ENCODE measurements at places on chromosomes 7 and 10.

GRCh38 chr7:47428768-47429472 is 153.0 kb downstream of the TNS3 start:
- no peak for DNase-seq

DNA sequence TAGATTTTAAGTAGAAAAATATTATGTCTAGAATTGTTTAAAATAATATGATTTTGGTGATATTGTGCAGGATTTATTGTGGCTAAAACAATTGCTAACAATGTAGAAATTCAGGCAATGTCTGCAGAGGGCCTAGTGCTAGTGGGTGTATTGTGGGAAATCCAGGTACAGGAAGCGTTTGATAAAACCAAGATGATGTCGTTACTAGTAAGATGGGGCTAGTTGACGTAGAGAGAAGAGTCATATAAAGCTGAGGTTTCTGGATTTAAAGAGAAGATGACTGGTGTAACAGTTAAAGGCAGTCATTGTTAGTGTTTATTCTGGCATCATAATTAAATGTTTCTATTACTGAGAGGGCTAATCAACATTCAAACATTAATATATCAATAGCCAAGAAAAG is 43.5 kb downstream of the ADK start:
- no peak for DNase-seq

- no peak for DNase-seq
Observed at GRCh38 chr10:89540420-89540949, 5.1 kb upstream of the SLC16A12 start.

GRCh38 chr10:13346283-13347042 is 1.6 kb downstream of the SEPHS1 start:
- DNase-seq: no peak

DNA sequence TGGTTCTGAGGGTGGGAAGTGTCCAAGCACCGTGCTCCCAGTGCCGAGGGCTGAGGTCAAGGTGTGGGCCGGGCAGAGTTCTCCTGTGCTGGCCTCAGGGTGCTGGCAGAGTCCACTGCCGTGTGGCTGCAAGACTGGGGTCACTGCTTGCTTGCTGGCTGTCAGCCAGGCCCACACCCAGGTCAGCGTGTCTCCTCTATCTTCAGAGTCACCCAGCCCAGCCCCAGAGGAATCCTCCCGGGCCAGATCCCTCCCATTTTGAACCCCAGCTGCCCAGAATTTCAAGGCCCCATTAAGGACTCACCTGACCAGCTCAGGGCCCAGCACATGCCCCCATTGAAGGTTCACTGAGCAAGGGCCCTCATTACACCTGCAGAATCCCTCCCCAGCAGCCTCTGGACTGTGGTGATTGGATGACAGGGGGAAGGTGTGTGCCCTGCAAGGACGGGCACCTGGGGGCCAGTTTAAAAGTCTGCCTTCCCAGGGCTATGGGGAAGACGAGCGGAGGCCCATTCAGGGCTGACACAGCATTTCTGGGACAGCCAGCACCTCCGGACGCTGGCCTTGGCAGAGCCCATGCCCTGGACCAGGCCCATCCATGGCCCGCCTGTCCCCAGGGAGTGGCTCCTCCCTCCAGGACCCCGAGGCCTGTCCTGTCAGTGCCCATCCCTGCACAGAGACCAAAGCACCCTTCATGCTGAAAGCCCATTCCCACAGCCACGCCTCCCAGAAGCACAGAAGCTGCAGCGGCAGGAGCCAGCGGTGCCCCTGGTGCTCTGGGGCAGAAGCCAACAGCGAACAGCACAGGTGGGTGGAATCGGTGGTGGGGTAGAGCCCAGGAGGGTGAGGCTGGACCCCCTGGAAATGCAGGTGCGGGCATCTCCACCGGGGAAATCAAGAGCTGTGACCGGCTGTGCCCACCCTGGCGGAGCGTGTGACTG is 45.1 kb upstream of the PPP2R2D start:
- DNase-seq: no peak

GRCh38 chr10:103637927-103638557 is 144.5 kb downstream of the NEURL1 start:
- DNase-seq: no peak

- no peak for DNase-seq
Observed at GRCh38 chr7:31058122-31058521, 6.0 kb downstream of the ADCYAP1R1 start.

DNA sequence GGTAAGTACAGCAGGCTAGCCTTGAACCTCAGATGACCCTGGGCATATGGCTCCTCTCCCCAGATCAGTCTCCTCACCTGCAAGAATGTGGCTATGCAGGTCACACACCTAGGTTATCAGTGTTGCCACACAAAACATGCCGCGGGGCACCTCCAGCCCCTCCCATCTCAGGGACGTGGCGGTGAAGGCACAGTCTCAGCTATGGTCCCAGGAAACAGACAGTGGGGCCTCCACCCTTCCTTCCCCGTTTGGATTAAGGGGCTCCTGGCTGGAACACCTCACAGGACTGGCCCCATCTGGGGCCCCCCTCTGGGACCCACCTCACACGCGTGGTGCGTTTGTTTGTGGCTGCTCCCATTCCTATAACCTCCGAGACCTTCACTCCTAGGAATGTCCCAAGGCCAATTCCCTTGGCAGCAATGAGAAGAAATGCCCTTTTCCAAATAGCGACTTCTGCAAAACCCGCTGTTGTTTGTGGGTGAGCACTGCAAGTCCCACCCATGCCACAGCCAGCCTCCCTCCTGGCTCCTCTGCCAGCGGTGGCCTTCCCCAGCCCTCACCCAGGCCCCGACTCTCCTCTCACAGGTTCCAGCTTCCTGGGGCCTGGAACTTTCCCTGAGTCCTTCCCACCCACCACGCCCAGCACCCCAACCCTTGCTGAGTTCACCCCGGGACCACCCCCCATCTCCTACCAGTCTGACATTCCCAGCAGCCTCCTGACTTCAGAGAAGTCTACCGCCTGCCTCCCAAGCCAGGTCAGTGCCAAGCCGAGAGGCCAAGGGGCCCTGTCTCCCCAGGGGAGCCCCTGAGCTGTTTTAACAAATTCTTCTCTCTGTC is 17.1 kb downstream of the ZMIZ2 start:
- no peak for DNase-seq

GRCh38 chr7:47643716-47644400 is 61.9 kb upstream of the TNS3 start:
- DNase-seq: no peak

DNA sequence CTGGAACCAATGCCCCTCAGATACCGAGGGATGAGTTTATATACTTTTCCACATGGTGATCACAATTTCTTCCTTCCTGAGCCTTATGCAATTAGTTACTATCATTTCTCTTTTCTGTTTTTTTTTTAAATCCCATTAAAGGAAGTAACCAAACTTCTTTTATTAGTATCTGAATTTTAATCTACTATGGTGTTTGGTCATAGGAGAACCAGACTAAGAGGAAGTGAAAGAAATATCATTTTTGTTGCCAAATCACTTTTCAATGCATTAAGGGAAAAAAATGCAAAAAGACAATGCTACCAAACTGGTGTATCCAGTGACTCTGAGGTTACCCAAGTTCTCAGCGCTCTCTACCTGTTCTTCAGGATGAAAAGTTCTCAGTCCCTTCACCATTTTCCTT is 167.7 kb downstream of the NXPH1 start:
- no peak for DNase-seq

- DNase-seq: no peak
Observed at GRCh38 chr10:5888351-5888750, 1.3 kb downstream of the ANKRD16 start.

DNA sequence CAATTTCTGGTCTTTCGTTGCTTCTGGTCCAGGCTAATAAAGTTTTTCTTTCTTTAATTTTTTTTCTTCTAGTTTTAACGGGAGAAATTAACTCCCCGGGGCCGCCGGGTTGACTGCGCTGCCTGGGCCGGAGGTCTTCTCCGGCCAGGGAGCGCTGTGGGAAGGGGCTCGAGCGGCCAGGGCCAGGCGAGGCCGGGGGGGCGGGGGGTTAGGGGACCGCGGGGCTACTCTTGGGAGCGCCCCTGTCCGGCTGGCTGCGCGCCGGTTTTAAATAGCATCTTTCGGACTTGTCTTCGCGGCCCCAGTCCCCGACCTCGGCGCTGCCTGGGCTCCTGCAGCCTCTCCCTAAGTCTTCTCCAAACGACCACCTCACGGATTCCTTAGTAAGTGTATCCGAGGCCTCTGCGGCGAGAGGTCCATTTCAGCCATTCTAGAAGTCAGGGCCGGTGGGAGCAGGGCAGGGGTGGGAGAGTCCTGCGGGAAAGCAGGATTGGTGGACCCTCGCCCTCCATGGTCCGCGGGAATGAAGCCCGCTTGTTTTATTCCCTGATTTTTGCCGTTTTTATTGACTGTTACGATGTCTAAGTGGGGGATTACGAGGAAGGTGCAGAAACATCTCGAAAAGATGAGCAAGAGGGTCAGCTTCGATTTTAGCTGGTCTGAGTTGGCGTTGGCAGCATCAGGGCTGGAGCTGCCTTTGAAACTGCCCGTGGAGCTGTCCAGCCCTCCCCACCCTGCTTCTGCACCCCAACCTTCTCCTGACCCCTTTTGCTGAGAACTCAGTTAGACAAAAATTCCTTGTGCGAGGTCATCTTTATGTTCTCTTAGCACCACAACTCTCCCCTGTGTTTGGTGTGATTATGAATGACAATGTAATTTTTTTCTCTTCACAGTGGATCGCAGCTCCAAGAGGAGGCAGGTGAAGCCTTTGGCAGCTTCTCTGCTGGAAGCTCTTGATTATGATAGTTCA is 555 bp downstream of the PHF14 start:
- no peak for DNase-seq

DNA sequence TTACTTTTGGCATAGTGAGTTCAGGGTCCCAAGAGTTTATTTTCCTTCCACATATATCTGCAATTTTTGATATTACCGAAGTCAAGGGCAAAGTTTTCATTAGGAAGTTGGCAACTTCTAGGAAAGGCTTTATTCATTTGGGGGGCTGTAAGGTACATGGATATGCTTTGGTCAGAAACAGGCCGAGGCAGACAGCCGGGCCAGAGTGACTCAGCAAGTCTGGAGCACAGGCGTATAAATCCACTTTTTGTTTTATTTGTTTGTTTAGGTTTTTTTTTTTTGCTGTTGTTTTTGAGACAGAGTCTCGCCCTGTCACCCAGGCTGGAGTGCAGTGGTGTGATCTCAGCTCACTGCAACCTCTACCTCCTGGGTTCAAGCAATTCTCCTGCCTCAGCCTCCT is 3.7 kb downstream of the ZNF680 start:
- DNase-seq: no peak

GRCh38 chr7:31478721-31479120 is 35.2 kb upstream of the ITPRID1 start:
- DNase-seq: no peak

DNA sequence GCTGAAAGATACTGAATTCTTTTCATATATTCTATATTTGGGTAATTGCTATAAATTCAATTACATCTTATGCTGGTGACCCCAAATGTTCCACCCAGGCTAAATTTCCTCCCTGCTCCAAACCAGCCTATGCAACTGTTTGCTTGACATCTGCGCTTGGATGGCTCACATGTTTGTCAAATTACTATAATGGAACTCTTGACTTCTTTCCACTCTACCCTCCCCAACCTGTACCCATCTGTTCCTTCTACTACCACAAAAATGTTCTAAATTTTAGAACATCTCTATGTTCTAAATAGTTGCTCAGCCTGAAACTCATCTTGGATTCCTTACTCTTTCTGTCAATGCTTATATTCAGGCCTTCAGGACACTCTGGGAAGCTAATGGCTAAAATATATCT is 249.9 kb upstream of the SMIM30 start:
- no peak for DNase-seq

GRCh38 chr10:116620423-116621400 is at the start of gene PNLIPRP2:
Gene PNLIPRP2, plus strand, starts transcription at chr10:116620953.
- DNase-seq: no peak

- DNase-seq: peak; percentile 36
Observed at GRCh38 chr10:97731346-97732051, 5.4 kb upstream of the ZFYVE27 start.

DNA sequence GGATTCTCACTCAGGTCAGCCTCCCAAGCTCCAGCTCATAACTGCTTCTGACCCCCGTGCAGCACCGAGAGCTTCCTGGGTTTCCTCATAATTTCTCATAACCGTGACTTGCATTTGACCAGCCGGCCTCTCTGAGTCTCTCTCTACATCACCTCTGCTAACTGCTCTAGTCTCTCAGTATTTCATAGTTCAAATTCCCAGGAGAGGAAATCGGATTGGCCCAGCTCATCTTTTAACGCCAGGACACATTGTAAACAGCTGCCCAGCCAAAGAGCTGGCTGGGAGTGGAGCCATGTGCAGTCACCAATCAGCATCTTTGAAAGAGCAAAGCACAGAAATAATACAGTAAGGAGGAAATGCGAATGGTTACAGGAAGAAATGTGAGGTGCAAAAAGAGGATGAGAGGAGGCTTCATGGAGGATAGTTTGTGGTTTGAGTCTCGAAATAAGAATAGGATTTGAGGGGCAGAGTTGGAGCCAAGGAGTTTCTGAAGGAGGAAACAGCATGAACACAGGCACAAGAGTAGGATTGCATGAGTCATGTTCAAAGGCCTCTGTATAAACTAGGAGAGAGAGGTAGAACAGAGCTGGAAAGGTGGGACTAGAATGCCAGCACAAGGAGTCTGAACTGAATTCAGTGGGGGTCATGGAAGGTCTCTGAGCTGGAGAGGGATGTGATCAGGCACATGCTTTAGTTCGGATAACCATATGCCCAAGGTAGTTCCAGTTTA is 15.2 kb upstream of the LBX1 start:
- no peak for DNase-seq

DNA sequence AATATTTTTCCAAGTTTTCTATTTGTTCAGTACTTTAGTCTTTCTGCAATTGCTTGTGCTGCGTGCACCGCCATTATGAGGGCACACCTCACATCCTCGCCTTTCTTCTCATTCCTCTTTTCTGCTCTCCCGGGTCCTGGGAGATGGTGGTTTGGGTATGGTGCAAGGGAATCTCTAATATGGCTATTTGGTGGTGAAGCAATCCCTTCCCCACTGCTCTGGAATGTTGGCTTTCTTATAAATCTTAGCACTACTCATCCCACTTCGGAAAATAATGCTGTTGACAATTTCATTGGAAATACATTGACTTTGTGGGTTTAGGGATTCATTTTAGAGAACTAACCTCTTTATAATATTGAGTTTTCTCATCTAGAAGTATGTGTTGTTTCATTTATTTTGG is 1.9 kb upstream of the GCK start:
- DNase-seq: no peak

- no peak for DNase-seq
Observed at GRCh38 chr10:103040418-103040817, 122.3 kb downstream of the CNNM2 start.

DNA sequence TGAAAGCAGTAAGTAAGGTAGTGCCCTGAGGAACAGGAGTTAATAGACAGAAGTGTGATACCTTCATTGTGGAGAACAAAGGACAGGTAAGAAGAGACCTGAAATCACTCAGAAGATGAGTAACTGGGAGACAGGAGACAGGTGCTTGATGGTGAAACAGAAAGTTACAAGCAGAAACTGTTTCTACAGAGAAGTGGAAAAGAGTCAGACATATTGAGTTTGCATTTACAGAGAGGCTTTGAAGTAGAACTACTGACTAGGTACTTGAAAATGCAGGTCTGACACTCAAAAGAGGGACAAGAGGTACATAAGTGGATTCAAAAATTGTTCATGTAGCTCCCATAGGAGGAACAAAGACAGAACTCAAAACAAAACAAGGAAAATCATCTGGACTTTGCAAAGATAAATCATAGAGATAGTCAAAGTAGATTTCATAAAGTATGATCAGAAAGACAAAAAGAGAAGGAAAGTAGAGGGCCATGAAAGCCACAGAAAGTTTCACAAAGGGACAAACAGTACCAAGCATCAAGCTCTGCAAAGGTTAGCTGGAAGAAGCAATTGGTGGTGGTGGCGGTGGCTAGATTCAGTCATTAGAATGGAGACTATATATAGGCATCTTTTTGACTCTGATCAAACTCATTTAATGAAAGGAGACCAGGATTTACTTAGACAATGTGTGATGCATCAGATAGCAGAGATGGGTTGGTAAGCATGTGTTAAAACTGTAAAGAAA is 198.4 kb downstream of the PCLO start:
- DNase-seq: no peak
